ENCODE measurements at places on chromosomes 3 and 15.

- DNase-seq, result no peak
These were observed 360.1 kb upstream of the THRB start for GRCh38 chr3:24854748-24855147.

DNA sequence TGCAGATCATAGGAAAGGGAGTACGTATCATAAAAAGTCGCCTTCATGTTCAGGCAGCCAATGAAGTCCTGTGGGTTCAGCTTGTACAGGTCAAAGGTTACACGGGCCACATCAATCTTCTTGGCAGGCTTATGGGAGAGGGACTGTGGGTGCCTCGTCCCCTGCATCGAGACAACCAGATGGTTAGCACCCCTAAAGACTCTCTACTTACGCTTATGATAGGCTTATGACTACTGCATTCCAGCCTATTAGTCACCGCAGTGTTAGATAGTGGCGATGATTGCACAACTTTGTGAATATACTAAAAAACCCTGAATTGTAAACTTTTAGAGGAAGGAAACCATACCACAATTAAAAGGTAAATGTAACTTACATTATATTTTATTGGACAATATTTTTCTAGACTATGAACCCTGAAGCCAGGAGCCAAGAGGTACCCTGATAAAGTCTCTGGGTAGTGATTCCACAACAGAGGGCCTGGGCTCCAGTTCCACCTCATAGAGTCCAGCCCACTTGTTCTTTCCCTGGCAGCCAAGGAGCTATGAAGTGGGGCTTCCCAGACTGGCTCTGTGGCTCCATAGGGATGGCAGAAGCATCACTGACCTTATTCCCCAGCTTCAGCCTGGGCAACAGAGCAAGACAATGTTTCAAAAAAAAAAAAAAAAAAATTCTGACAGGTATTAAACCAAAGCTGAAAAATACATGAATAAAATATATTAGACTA is 2.5 kb upstream of the FANCD2 start:
- DNase-seq, result no peak

DNA sequence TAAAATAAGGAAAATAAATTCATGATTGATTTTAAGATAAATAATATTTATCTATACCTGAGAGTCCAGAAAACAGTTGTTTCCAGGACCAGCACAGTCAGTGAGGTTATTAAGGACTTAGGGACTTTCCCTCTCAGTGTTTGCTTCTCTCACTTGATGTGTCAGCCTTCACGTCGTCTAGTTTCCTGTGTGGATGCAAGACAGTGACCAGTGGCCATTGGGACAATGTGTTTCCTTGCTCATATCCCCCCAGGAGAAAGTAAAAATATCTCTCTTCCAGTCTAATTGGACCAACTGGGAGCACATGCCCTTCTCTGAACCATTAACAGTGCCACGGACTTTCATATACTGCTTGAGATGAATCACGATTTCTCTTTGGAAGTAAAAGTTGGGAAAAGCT is 157.8 kb upstream of the CTNNB1 start:
- DNase-seq, result no peak

DNA sequence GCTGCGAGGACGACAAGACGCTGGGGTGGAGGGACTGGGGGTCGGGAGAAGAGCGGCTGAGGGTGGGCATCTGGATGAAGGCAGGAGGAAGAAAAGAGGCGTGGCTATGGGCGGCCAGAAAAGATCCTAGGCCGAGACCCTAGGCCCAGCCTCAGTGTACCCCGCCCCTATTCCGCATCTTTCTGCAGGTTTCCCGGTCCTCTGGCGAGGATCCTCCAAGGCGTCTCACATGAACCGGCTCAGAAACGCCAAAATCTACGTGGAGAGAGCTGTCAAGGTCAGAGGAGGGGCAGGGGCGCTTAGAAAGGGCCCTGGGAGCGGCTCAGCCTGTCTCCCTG is 340 bp downstream of the TTLL3 start:
- DNase-seq, result no peak

- no peak for DNase-seq
These were observed 39.7 kb downstream of the ABTB1 start for GRCh38 chr3:127712461-127712860.

DNA sequence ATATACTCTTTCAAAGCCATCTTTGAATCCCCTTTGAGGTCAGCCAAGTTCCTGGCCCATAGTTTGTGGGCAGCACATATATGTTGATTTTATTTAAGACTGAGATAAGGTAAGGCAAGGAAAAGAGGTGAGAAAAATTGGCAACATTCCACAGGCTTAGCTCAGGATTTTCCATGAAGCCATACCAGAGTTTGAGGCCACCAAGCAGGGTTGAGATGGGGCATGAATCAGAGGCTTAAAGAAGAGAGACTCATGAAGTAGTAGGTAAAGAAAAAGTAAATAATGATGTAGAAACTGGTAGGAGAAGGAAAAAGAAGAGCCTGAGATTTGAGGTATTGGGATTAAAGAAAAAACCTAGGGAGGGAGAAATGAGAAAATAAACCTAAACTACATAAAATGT is 89.2 kb downstream of the MYO5A start:
- DNase-seq, result no peak

DNA sequence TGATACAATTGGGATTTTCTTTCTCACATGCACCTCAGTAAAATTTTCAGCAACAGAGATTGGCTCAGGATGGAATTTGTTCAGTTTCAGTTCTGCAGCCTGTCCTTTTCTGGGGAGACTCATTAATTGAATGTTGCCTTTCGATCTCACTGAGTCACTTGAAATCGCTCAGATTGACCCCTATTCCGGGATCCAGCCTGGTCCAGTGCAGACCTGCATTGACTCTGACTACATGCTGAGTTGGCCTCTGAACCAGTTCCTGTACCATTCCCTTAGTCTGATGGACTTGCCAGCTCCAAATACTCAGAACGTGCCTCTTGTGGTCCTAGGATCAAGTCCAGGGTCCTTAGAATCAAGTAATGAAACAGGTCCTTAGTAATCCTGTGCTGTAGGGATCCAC is 9.4 kb downstream of the IGF1R start:
- DNase-seq, result no peak

DNA sequence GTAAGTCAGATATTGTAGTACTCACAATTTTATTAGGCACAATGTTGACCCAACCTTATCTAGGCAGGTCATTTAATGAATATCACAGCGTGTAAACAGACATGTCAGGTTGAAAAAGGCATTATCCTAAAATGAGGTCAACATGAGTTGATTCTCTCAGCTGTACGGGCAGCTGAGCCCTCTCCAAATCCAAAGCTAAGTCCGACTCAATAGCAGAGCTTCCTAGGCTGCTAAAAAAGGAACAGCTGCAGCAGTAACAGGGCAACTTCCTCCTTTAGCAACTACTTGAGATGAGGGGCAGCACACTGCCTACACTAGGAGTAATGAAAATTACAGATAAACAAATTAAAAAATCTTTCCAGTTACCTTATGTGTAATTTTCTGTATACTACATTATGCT is 189.2 kb downstream of the CADM2 start:
- no peak for DNase-seq

GRCh38 chr3:140770977-140771667 is 93.3 kb downstream of the TRIM42 start:
- DNase-seq, result no peak

GRCh38 chr3:181987736-181988135 is 276.0 kb downstream of the SOX2 start:
- DNase-seq, result no peak

DNA sequence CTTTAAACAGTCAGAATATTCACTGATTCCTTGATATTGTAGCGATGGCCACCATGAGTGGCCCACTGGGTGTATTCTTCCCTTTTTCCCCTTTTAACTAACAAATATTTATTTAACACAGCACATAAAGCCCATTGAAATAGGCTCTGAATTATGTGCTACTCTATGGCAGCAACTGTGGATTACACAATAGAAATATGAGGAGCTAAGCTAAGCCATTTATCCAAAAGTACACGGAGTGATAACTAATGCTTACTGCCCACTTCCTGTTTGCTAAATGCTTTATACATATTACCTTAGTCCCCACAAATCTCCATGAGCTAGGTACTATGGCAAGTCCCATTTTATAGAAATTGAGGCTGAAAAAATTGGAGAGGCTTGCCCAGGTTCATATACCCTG is 17.9 kb downstream of the ILDR1 start:
- no peak for DNase-seq

- DNase-seq, result no peak
These were observed 3.5 kb downstream of the EIF4A2 start for GRCh38 chr3:186786922-186787321.

- no peak for DNase-seq
These were observed 88.2 kb upstream of the ZNF385D start for GRCh38 chr3:21839176-21839575.
